ENCODE measurements at places on chromosomes 5 and 9.

DNA sequence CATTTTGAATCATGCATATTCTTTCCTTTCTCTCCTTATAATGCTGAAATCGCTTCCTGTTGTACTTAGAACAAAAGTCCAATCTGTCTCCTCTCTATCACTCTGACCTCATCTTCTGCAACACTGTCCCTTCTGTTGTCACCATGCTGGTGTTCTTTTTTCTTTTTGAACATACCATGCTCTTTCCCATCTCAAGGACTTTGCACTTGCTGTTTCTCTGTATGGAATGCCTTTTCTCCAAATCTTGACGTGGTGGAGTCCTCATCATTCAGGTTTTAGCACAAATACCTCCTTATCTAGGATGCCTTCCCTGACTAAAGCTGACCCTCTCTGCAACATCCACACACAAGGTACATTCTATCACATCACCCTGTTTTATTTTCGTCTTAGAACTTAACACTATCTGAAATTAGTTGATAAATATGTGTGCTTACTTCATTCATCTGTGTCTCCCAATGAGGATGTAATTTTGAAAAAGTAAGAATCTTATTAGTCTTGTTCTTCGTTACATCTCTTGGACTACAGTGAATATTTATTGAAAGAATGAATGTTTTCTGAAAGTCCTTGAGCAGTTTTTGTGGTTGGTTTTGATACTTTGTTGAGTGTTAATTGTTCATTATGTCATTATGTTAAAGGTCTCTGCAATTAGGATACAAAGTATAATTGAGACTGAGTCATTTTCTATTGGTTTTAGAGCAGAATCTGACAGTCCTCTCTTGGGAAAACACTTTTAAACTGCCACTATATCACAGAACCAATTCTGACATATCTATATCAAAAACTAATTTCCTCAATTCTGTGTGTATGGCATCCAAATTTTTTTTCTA lies 145.3 kb upstream of the RASA1 start:
- DNase-seq = no peak

DNA sequence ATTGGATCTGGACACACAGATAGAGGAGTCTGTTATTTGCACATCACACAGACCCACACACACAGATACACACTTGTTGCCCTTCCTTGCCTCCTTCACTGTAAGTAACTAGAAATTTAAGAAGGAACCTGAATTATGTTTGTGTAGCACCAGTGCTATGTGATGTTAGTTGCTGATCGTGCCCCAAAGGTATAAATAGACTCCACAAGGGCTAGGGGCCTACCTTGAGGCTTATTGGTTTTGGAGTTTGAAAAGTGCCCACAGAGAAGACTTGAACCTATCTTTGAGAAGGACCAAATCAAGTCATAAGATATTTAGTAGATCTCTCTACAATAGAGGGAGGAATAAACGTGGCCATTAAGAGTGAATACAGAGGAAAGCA lies 8.8 kb upstream of the TGFBI start:
- DNase-seq = no peak

- no peak for DNase-seq
Observed at GRCh38 chr9:12816656-12817101, 41.9 kb downstream of the LURAP1L start.

DNA sequence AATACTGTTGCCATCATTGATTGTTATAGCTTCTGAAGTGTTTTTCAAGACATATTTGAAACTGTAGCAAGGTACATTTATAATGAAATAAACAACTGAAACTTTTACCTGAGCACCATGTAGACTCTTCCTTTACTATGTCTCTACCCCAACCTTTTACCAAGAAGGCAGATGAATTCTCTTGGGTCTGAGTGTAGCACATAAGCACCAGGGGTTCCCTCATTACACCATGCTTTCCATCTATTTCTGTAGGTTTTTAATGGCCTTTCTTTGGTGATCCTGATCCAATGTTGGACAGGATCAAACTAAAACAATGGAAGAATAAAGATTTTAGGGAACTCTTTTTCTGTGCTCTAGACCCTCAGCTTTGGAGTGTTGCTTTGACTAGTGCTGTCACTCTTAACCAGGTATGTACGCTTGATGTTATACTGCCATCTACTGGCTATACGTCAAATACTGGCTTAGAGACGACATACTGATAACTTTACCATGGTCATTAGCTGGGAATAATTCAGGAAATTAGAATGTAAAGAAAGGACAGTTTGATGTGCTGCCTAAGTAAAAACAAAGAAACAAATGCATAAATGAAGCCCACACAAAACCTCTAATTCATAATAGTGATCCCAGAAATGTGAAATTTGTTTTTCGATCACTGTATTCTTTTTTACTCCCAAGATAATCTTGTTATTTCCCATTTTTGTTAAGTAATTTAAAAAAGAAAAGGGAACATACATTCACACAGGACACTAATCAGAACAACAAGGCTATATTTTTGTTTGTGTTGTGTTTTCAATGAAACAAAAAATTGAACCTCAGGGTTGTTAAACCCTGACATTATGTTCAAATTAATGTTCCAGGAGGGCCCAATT lies 30.7 kb downstream of the IFNW1 start:
- DNase-seq = peak; percentile 33
